Stimulated activated CD4-positive, alpha-beta T cell treated with anti-CD3 and anti-CD28 coated beads, Interleukin-1b, Interleukin-23, amount 100 ng/mL, for 1 hour (primary cell): ENCODE measurements at places on chromosomes 12 and 14.

DNA sequence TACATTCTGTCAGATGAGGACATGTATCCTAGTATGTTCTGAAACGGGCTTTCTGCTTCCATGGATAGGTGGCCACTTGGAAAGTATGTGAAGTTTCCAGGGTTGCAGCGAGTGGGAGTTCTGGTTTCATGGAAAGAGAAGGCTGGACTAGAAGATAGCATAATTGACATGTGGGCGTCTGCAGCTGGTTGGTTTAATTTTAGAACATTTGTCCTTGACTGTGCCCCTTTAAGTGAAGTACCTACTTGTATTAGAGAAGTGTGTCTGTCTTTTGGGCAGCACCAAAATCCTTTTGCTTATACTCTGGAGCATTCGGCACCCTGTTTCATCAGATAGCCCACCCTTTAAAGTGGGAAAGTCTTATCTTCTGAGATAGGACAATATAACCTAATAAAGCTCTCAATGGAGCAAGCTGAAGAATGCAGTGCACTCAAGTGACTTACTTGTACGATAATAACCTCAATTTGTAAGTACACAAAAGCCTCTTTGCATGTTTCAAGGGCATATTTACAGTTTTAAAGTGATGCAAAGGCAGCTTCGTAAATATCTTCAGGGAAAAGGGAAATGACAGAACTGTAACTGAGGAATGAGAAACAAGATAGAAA, 35.2 kb downstream of the NTN4 start:
- no peak for DNase-seq

DNA sequence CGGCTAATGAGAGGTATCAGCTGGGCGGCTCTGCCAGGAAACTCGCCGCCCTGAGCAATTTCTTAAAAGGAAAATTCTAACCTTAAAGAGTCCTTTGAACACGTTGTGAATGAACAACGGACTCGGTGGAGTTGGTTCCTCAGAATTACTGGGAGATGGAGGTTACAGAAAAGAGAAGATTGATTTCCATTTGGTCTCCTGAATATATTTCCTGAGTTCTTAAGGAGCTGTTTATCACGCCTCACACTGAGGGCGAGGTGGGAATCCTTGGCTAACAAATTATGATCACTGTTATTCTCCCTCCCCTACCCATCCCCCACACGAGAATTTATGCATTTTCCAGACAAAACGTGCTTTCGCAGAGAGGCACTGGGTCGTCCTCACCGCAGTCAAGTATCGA, 194.5 kb upstream of the C14orf180 start:
- DNase-seq, result no peak

DNA sequence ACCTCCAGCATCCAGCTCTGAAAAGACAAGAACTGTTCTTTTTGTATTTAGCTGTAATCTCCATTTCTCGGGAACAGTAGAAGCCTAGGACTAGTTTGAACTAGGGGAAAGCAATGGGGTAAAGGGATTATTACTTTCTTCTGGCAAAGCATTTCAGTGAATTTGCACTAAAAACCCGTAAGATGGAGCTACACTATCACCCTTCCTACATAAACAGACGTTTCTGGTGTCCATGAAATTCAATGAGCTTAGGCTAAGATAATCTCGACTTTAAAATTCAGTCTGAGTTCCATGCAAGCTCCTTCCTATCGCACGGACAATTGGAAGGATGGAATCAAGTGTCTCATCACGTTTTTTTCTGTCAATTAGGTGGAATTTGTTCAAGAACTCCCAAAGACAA, 24.0 kb downstream of the ACSM4 start:
- DNase-seq, result no peak

- no peak for DNase-seq
Observed at GRCh38 chr12:17148706-17149105, 542.7 kb upstream of the LMO3 start.

- DNase-seq, result no peak
Observed at GRCh38 chr12:96107236-96107635, 71.8 kb upstream of the LTA4H start.

DNA sequence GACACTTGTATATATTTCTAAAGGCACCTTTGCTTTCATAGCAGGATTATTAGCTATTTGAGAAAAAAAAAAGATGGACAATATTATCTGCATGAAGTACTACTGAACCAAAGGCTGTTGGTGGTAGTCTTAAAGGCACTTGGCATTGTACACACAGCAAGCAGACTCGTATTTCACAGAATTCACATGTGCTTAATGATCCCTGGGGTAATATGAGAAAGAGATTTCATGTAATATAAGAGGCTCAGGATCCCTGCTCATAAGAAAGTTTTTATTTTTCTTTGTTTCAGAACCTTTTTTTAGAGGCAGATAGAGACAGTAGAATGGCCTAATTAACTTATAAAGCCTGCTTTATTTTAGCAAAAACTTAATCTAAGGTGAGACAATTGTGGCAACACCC, 59.5 kb downstream of the SYNE2 start:
- DNase-seq, result no peak

GRCh38 chr12:97358361-97358760, 104.2 kb upstream of the RMST start:
- DNase-seq, result no peak

GRCh38 chr12:30002677-30003076, 218.9 kb upstream of the TMTC1 start:
- no peak for DNase-seq

- no peak for DNase-seq
Observed at GRCh38 chr14:40599725-40600124, 1007.0 kb upstream of the LRFN5 start.

DNA sequence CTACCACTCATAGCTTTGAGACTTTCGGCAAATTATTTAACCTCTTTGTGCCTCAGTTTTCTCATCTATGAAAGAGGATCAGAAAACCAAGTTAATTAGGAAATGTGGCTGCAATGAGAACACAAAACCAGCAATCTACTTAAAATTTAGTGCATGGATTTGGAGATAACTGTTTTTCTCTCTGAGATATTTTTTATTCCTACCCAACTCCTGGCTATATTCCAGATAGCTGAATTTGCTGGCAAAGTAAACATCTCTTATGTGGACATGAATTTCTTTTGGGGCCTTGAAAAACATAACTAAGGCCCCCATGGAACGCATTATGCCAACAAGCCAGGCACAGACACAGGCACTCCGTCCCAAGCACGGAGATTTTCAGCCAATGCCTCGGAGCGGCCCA, 53.4 kb upstream of the FOXN3 start:
- DNase-seq, result no peak

- no peak for DNase-seq
Observed at GRCh38 chr14:72663076-72663487, 230.8 kb downstream of the DPF3 start.

DNA sequence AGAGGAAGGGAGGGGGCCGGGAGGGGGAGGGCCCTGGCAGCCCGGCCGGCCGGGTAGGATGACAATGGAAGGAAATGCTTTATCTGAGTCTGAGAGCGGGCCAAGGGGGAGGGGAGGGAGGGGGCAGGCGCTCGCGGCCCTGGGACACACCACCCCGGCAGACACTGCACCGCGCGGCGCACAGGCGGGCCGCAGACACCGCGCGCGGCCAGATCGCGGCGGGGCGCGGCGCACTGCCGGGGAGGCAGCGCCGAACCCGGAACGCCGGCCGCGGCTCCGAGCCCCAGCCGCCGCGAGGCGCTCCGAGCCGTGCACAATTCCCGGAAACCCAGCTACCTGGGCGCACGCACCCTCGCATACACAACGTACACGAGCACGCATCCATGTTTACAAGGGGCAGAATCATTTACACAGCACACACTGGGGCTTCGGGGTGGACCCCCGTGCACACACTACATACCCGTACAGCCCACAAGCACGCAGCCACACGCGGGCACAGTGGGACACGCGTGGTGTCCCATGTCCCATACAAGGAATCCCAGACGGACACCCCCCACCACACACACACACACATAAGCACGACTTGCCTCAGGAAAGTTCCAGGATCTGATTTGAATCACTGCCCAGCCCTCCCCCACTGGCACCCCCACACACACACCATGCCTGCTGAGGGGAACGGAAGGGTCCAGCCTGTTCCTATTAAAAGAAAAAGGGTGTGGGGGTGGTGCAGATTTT, at the start of gene HDAC7:
Gene HDAC7 (minus strand): TSS at position 8 of the 735 bp plus-strand sequence. CDS start 118 bp downstream, outside the sequence.
- DNase-seq, result peak; percentile 57
